GF-D8 (cell line): ENCODE measurements at places on chromosomes 2 and 18.

DNA sequence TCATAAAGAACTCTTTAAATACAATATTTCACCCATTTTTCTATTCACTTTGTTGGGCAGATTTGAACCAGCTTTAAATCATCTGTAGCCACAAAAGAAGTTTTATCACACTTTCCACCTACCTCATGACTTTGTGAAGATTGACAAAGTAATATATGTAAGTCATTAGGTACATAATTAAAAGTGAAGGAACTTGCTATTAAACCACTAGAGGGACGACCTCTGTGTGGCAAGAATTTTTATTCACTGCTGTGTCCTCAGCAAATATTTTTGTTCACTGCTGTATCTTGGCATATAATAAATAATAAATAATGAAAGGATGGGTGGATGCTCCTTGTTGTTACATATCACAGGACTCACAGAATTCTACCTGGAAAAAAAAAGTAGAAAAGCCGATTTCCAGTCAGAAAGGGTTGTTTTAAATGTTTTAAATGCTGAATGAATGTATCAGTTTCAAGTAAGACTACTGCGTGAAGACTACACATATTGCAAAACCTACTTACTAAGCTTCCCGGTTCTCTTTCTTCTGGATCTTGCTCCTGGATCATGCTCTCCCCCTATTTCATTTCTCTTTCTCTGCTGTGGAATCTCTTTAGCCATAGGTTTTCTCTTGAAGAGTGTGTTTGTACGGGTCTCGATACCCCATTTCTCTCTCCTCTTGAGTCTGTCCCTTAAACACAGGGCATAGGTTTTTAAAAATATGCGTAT lies 44.8 kb downstream of the KCMF1 start:
- DNase-seq = no peak

GRCh38 chr2:28326881-28327505 lies 65.7 kb upstream of the FOSL2 start:
- no peak for DNase-seq

DNA sequence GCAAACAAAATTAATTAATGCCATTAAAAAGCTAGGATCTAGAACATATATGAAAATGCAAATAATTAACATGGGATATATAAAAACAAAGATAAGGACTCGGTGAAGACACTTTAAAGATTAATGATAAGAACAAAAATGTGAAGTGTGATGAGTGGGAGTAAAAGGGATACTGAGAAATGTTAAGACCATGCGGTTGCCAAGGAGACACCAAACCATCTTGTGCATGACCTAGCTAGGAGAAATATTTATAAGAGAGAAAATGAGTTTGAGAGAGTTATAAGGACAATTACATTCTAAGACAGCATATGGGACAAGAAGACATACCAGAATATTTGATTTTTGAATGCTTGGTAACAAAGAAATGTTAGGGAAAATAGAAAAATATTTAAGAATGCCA lies 25.4 kb upstream of the MAP2 start:
- no peak for DNase-seq

GRCh38 chr2:149090706-149091105 lies 52.2 kb downstream of the LYPD6B start:
- no peak for DNase-seq

DNA sequence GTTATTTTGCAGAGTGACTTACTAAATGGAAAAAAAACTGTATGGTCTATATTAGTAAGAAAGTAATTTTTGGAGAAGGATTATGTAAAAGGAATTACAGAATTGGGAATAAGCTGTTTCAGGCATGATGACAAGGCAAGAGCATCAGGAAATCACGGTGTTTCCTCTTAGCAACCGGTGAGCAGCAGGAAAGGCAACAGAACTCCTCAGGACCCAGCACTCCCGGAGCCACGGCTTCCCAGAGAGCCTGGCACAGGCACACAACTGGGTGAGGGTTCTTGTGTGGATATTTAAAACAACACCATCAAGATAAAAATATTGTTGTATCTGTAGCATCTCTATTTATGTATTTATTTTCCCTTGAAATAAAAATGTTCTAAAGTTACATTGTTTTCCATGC lies 34.4 kb downstream of the CYP27C1 start:
- no peak for DNase-seq

- DNase-seq = no peak
Observed at GRCh38 chr2:240479111-240479501, 43.6 kb downstream of the GPC1 start.

- DNase-seq = no peak
Observed at GRCh38 chr2:9439536-9439935, 16.1 kb downstream of the CPSF3 start.

GRCh38 chr2:198326431-198326830 lies 522.0 kb downstream of the PLCL1 start:
- DNase-seq = no peak

GRCh38 chr18:45084206-45084605 lies 403.5 kb downstream of the SETBP1 start:
- DNase-seq = no peak

- no peak for DNase-seq
Observed at GRCh38 chr2:190785334-190785733, 95.3 kb upstream of the GLS start.

DNA sequence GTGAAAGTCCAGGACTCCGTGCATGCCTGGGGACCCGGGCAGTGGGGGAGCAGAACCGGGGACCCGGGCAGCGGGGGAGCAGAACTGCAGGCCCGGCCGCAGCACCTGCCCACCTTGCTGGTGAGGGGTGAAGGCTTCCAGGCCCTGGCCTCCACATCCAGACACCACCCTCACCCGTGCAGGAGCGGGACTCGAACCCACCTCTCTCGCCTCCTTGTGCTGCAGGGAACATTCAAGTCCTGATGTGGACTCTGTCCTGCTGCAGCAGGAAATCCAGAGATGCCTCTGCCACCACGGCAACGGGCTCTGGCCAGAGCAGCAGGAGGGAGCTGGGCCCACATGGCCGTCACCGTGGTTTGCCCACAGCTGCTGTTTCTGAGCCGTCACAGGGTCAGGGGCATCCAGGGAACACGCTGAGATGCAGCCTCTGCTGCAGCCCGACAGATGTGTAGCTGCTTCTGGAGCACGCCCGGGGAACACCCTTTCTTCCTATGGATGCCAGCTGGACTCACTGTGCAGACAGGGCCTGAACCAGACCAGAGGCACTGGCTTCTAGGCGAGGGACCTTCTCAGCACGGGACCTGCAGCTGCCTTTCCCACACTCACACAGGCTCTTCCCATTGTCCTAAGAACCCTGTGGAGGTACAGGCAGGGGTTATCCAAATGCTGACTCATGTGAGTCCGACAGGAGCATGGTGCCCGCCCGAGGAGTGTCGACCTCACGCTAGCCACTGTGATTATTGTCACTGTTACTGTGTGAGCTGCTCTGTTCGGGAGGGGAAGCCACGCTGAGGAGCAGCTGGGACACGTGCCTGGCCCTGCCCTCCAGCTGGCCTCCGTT lies 89.2 kb upstream of the CTDP1 start:
- no peak for DNase-seq

GRCh38 chr2:45809205-45809604 lies 157.7 kb downstream of the PRKCE start:
- no peak for DNase-seq

- no peak for DNase-seq
Observed at GRCh38 chr18:46622451-46622850, 34.6 kb downstream of the LOXHD1 start.

GRCh38 chr2:83850071-83850725 lies 608.9 kb downstream of the SUCLG1 start:
- DNase-seq = no peak

- no peak for DNase-seq
Observed at GRCh38 chr2:68009526-68009925, 53.3 kb downstream of the C1D start.

DNA sequence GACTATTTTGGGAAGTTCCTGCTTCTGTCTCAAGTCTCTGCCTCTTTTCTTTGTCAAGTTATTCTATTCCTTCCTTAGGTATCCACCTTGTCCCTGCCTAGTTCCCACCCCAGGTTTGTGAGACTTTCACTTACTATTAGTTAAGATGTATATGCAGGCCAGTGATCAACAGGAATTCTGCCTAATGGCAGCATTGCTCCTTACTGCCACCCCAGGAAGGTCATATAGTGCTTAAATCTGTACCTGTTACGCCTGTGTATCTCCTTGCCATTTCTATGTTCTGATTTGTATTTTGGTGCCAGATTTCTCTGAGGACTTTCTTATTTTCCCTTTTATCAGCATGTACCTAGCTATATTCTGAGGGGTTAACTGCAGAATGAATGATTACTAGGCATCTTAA lies 746.0 kb upstream of the TMEFF2 start:
- no peak for DNase-seq

GRCh38 chr18:13268158-13269012 lies 49.8 kb downstream of the LDLRAD4 start:
- no peak for DNase-seq

DNA sequence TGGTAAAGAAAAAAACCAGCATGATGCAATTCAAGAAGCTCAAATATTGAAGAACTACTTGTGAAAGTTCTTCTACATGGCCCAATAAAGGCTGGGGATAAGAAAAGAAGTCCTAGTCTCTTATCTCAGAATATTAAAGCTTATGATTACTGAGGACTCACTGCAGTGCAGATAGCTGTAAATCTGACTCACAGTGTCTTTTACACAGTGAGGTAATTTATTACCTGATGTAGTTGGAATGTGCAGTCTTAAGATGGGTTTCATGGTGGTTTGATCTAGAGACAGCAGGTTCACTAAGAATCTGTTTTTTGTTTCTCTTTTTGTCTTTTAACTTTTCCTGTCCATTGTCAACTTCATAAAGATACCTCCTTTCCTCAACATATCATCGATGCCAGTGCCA lies 484.0 kb upstream of the MAP2 start:
- no peak for DNase-seq

DNA sequence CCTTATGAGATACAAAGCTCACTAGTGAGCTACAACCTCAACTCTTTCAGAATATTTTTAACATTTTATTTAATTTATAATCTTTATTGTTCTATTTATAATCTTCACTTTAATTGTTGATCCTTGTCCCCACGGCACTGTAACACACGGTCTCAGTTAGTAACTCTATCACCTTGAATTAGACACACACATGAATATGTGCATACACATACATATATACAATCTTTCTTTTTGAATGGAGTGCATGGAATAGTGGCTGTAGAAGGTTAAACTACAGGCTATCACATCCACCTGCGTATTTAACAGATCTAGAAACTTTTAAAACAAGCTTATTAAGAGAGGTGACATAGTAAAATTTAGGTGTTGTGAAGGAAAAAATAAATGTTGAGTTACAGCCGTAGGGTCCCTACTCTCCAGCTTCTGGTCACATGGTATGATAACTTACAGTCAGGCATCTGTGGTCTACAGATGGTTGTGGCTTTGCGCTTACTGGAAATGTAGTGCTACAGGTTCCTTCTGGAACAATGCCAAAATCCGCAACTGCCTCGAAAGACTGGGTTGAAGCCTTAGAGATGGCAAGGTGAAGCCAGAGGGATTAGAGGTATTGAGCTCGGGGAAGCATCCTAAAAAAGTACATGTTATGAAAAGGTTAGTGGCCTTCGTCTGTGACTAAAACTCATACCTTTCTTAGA lies 1324.1 kb upstream of the SLC39A10 start:
- no peak for DNase-seq

- no peak for DNase-seq
Observed at GRCh38 chr2:165274698-165275097, 35.5 kb downstream of the SCN2A start.

DNA sequence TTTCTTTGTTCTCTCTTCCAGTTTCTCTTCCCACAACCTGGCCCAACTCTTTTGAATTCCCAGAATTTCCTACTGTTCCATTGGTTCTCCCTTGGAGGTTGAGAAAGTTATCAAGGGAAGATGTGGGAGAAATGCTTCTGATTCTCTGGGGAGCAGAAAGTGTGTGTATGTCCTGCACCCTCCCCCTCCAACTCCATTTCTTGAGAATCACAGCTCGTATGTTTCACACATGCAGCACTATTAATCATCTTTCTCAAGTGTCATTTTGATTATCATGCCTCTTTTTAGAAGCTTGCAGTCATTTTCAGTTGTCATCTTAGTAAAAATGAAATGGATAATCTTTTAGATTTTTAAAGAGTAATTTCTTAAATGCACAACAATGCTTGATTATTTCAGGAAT lies 296.8 kb upstream of the SLC39A10 start:
- no peak for DNase-seq

- DNase-seq = no peak
Observed at GRCh38 chr2:16506366-16506765, 159.3 kb downstream of the CYRIA start.

GRCh38 chr2:68418419-68418818 lies 48.7 kb downstream of the FBXO48 start:
- no peak for DNase-seq

DNA sequence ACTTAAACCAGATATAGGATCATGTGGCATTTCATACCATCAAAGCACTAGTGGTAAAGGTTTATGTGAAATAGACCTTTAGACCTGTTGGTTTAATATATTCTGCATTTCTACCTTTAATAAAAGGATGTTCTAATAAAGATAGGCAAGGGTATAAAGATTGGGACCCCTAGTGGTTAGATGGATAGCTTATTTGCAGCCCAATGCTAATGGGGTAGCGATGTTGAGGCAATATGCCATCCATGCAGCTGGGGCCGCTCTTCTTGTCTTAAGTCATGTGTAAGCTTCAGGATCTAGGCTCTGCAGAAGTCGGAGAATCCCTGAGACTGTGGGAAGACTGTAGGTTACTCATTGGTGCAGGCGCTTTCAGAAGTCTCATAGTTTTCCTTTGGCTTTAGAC lies 114.9 kb downstream of the ICOS start:
- no peak for DNase-seq

DNA sequence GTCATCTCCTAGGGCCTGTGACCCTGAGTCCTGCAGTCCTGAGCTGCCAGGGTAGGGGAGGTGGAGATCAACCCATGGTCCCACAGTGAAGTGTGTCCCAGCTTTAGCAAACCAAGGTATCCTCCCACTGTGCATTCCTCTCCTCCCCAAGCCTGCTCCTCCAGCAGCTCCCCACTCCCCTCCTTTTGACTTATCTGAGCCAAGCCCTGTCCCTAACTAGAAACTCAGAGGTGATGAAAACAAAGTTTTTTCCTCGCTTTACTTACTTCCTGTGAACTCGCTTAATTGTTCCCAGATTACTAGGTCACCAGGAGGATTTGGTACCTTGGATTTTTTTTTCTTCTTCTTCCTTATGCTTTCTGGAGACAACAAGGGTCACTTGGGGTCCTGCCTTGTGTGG lies 80.8 kb downstream of the EHD3 start:
- DNase-seq = no peak

DNA sequence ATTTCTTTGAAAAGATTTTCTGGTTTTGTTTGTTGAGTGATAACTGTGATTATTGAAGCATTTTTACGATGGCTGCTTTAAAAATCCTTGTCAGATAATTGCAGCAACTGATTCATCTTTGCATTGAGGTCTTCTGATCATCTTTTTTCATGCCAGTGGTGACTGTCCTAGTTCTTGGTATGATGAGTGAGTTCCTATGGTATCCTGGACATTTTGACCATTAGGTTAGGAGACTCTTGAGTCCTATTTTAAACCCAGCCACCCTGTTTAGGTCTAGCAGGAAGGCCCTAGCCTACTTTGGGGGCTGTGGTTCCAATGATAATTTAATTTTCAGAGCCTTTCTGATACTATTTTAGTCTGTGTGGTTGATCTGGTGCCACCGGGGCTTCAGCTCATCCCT lies 72.7 kb upstream of the REV1 start:
- no peak for DNase-seq
